ENCODE measurements at places on chromosomes 2 and 18.
A peak's percentile ranks its signal among the peaks of the same experiment; 100 is the strongest.

- DNase-seq: no peak
Observed at GRCh38 chr2:109472974-109473373, 140.8 kb downstream of the SEPTIN10 start.

DNA sequence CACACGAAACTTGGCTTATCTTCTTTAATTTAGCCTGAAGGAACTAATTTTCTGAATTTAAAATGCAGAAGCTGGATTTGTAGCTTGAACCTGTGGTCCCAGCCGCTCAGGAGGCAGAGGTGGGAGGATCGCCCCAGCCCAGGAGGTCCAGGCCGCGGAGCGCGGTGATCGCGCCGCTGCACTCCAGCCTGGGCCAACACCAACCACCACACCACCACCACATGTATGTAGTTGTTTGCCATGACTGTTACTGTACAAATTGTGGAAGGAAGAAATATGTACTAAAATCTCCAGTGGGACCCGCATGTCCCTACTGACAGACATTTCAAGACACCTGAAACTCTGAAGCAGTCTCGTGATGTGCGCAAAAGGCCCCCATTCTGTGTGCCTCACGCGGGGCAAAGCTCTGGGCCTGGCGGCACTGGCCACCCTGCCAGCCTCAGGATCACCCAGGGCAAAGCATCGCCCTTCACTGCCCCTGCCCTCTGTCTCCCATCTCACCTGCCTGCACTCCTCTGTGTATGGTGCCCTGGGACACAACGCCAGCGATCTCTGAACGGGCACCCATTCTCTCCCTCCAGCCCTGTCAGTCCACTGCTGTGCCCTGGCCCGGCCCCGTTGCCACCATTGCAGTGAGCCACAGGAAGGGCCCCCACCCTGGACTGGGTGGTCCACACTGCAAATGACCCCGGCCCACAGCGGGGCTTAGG is 10.1 kb upstream of the ADI1 start:
- no peak for DNase-seq

DNA sequence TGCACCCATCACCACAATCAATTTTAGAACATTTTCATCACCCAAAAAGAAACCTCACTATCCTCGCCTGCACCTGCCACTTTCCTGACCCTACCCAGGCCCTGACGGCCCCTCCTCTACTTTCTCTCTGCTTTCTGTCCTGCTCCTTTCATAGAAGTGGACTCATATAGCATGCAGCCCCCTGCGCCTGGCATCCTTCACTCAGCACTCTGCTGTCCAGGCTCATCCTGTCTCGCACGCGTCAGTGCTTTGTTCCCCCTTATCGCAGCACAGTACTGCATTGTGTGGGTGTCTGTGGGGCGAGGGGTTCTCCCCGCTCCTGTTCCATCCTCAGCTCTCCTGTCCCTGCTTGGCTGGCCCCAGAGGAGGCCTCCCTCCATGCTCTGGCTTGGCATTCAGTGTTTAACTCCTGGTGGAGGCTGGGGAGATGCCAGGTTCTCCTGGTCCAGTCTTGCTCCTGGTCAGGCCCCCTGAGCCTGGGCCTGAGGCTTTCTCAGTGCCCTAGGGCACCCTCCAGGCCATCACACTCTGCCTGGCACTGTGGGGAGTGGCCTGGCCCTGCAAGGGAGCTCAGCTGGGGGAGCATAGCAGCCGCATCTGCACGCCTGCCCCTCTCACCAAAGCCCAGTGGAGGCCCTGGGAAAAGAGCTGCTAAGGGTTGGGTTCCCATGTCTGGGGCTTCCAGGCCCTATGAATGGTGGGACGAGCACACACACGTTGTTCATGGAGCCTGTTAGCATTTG is 6.6 kb upstream of the TUBB6 start:
- DNase-seq: no peak

GRCh38 chr18:58937887-58938267 is 73.2 kb downstream of the ZNF532 start:
- DNase-seq: no peak

GRCh38 chr2:42575458-42576064 is 7.1 kb downstream of the MTA3 start:
- DNase-seq: no peak

- no peak for DNase-seq
Observed at GRCh38 chr2:215826376-215826775, 187.0 kb downstream of the MREG start.

DNA sequence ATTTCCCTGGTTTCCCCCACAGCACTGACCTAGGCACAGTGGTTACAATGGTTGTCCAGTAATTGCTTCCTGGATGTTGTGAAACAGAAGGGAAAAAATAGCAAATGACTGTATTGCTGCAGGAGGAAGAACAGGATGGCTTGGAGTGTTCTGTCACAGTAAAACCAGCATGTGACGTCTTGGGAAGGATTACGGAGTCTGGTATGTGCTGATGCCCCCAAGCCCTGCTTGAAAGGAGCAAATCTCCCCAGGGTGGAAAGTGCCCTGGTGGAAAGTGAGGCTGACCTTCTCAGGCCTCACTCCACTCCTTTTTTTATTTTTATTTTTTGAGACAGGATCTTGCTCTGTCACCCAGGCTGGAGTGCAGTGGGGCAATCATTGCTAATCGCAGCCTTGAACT is 7.8 kb downstream of the RAB11FIP5 start:
- DNase-seq: no peak

- DNase-seq: no peak
Observed at GRCh38 chr18:44840058-44840790, 159.5 kb downstream of the SETBP1 start.

GRCh38 chr2:122007577-122007976 is 252.1 kb downstream of the TSN start:
- no peak for DNase-seq

DNA sequence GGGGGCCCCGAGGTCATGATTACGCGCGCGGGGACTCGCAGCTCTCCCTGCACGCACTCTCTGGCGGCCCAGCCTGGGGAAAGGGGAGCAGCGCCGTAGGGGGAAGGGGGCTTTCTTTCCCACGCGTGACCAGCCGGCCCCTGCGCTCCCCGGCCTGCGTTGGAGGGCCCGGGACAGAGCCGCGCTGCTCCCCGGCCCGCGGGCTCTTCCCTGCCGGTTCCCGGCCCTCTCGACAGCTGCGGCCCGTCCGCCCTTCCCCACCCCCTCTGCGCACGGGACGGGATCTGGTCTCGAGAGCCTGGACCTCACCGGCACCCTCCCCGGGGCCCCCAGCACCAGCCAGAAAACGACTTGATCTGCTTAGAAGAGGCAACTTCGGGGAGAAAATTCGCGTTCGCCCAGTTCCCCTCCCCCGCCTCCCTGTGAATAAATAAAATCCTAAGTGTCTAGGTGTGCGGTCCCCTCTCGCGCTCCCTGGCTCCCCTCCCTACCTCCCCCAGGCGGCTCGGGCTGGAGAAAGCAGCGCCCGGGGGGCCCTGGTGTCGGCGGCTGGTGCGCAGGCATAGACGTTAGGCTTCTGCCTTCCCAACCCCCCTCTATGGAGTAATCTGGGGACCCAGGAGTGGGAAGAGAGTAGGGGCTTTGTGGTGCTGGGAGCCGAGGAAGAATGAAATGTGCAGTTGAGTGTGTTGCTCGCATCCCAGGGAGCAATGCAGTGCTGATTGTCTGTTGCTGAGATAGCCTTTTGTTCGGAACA is 803 bp upstream of the FIGN start:
- DNase-seq: peak; percentile 20

GRCh38 chr2:120635146-120635545 is 100.5 kb upstream of the GLI2 start:
- DNase-seq: no peak

GRCh38 chr2:88575051-88575450 is 52.2 kb downstream of the EIF2AK3 start:
- no peak for DNase-seq

GRCh38 chr18:6605115-6605869 is 124.2 kb upstream of the ARHGAP28 start:
- DNase-seq: no peak

DNA sequence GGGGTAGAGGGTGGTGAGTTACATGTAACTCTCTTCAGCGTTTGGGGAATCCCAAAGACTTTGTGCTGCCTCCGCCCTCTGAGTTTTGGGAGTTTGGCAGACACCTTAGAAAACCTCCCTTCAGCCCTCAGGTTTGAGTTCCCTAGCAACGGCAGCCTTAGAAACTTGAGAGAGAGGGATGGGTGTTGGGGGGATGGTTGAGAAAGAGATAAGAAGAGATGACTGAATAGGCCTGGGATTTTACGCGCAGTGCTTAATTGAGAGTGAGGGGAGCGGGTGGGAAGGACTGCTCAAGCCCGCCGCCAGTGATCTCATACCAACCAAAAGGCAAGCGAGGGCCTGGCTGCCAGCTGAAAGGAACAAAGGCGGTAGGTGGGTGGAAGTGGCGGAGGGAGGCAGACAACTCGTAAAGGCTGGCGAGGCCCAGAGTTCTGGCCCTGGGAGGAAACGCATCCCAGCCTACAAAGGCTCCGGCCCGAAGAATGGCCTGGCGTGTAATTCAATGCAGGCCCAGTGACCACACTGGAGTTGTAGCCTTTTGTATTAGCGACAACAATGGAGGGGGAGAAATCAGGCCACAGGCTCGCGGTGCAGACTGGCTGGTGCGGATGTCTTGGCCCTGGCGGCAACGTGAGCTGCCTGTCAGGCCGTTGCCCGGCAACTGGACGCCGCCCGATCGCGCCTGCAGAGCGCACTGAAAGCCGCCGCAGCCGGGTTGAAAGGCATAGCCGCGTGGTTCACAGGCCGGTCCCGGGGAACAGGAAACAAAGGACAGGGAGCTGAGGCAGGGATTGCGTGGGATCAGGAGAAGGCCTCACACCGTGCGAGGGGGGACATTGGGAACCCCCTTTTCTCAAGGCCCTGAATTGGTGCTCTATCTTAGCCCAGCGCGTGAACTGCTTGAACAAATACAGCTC is 39.9 kb upstream of the DARS1 start:
- DNase-seq: no peak

- DNase-seq: peak; percentile 84
Observed at GRCh38 chr18:23487738-23488570, 15.4 kb upstream of the RMC1 start.

GRCh38 chr2:177759443-177759842 is 313.1 kb downstream of the PDE11A start:
- DNase-seq: no peak

- no peak for DNase-seq
Observed at GRCh38 chr2:230706053-230706521, 6.6 kb upstream of the CAB39 start.

- no peak for DNase-seq
Observed at GRCh38 chr2:21489080-21489479, 365.3 kb downstream of the TDRD15 start.

DNA sequence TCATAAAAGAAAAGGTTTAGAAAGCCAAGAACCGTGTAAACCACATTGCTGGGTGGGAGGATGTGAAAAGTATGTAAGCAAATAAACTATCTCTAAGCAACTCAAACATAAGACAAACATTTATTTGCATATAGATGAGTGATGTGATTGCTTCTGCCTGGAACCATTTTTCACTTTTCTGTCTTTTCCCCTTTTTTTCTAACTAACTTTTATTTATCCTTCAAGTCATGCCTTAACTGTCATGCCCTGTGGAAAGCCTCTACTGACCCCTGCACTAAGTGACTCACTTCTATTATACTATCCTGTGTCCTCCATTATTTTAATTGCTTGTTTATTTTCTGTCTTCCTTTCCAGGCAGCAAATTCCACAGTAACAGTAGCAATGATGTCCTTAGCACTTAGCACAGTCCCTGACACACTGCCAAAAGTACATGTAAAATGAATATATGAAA is 87.5 kb upstream of the CTAGE1 start:
- DNase-seq: no peak

DNA sequence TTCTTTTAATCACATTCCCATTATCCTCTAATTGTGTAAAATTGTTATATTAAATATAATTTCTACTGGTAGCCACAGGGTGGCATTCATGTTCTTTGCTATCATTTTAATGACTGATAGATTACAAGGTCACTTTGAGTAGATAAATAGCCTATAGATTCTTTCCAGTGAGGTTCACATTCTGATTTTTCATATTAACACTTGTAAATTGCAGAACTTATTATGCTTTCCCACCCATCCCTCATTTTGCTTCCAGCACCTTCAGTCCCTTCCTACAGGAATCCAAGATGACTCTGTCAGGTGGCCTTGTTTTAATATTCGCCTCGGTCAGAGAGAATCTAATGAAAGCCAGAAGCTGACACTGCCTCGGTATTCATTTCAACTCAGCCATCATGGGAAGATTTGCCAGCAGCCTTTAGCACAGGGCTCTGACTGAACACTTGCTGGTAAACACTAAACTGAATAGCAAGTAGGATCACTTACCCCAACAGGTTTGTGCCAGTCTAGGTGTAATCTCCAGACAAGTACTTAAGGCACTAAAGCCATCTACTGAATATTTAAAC is 101.2 kb upstream of the FSHR start:
- no peak for DNase-seq

DNA sequence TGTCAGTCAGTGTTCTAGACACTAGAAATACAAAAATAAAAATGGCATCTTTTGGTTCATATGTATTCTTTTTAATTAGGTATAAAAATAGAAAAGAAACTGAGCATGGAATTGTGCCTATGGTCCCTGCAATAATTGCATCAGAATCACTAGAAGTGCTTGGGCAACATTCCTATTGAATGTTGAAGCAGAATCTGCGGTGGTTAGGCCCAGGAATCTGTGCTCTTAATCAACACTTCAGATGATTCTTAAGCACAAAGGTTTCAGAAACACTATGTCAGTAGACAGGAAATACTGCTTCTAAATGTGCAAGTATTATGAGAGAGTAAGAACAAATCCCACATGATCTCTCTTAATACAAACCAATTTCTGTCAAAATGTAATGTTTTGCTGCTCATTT is 20.3 kb upstream of the RBBP8 start:
- no peak for DNase-seq

DNA sequence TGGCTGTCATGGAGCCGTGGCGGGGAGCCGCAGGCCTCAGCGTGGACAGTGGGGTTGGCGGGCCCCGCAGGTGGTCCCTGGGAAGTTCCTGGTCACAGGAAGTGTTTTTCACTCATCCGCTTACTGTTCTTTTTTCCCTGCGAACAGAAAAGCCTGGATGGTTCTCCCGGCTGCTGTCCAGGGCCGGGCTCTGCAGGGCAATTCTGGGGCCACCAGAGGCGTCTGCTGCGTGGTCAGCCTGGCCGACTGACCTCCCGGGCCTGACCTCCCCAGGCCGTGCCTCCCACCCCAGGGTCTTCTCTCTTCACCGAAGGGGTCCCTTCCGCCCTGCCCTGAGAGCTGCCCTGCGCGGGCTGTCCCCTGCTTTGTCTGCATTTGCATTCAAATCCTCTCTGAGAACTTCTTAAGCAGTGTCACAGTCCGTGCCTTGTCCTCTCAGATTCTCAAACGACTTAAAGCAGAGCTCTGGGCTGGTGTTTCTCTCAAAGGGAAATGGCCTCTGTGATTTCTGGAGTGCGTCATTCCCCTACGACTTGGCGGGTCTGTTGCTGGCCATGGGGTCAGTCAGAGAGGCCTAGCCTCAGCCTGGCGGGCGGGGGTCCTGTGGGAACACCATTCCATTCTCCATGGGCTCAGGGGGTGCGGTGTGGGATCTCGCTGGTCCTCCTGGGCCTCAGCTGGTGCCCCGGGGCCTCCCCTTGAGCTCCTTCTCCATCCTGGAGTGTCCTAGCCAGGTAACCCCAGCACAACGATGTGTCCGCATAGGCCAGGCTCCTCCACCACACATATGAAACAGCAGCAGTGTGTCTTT is 38.3 kb downstream of the KLHL29 start:
- no peak for DNase-seq

Data from KBM-7 (cell line).